ENCODE measurements at places on chromosomes 16 and 17. TPM values are rescaled to one million over a fixed set of nuclear protein-coding genes. Genes with fewer than 3 reads are reported as not detected.

TP53TG3D gene
- total RNA-seq = not detected

CD7 gene
- total RNA-seq = 0.98 TPM

MTHFSD gene
- 11.9 TPM for total RNA-seq

KIF18B gene
- 28.5 TPM for total RNA-seq

RNF167 gene
- total RNA-seq = 37.8 TPM

KRTAP4-5 gene
- not detected for total RNA-seq

GRCh38 chr16:29315916-29316517, 90.5 kb downstream of the NPIPB11 start:
- H3K4me3 ChIP-seq = no peak overlapping the region
- no peaks in the 10 kb centered on the region for H3K36me3 ChIP-seq
- peak; percentile 16 for DNase-seq
- H3K27ac ChIP-seq = no peak overlapping the region
- no peaks in the 10 kb centered on the region for H3K27me3 ChIP-seq
- H3K4me1 ChIP-seq = no peaks in the 10 kb centered on the region

DNA sequence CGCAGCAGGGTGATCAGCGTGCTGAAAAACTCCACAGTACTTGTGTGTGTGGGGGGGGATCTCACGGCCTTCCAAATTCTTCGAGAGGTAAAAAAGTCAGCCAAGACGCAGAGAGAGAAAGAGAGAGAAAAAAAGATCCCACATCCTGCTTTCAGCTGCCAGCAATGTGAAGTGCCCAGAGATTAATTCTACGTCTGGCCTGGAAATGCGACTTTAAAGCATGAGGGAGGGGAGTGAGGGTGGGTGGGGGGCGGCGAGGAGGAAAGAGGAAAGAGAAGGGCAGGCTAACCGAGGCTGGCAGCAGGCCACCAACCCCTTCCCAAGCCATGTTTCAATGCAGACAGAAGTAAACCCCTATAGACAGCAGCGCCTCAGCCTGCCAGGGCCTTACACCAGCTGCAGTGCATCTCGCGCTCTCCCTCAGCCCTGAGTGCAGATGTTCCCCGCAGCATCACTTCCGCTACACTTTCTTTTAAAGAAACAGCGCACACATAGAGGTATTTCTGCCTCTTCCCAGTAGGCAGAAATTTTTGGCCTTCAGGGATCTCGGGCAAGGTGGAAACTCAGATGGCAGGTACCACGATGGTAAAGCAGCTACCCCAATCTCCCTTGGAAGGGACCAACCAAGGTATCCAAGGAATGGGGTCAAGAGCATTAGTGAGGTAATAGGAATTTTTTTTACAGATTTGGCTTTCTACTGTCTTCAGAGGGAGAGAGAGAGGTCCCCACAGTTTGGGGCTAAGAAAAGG, 87.8 kb downstream of the SMG6 start:
- no peaks in the 10 kb centered on the region for H3K36me3 ChIP-seq
- no peak overlapping the region for H3K27ac ChIP-seq
- H3K4me1 ChIP-seq = peaks cover 22% of the 10 kb centered on the region
- H3K4me3 ChIP-seq = no peak overlapping the region
- no peak for DNase-seq

GRCh38 chr16:2946649-2947048, 17.4 kb upstream of the KREMEN2 start:
- no peaks in the 10 kb centered on the region for H3K27me3 ChIP-seq
- H3K36me3 ChIP-seq = no peaks in the 10 kb centered on the region
- H3K4me1 ChIP-seq = no peaks in the 10 kb centered on the region
- no peak for DNase-seq

- peaks cover 13% of the 10 kb centered on the region for H3K36me3 ChIP-seq
- H3K4me1 ChIP-seq = peaks cover 46% of the 10 kb centered on the region
- peak overlapping the region; percentile 84 for H3K27ac ChIP-seq
- no peaks in the 10 kb centered on the region for H3K27me3 ChIP-seq
- no peak for DNase-seq
Measured at GRCh38 chr17:68511254-68511670, 968 bp upstream of the PRKAR1A start.

DNA sequence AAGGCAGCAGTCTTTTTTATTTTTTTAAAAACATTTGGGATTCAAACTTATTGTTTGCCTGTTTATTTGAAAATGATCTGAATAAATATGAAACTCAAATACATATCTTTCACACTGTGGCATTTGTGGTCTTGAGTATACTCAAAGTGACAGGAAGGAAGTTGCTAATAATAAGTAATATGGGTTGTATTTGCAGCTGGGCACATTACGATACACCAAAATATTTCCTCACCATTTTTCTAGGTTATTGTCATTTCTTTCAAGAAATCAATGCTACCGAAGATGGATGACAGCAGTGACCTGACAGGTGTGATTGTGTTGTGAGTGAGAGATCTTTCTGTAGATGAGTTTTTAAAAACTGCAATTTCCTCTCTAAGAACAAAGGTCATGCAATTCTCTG, 665.7 kb downstream of the CDH8 start:
- H3K36me3 ChIP-seq = no peaks in the 10 kb centered on the region
- no peaks in the 10 kb centered on the region for H3K27me3 ChIP-seq
- DNase-seq = no peak
- no peaks in the 10 kb centered on the region for H3K4me1 ChIP-seq
- no peak overlapping the region for H3K27ac ChIP-seq
- no peak overlapping the region for H3K4me3 ChIP-seq

Measured in PC-3 (cell line).